CD4-positive, alpha-beta T cell treated with Interleukin-15 for 1 hour (primary cell): ENCODE measurements at places on chromosomes 7 and 10.

GRCh38 chr7:117777335-117778142 lies 95.7 kb downstream of the CTTNBP2 start:
- DNase-seq: no peak

GRCh38 chr7:142431491-142431890 lies 173.6 kb upstream of the PRSS58 start:
- no peak for DNase-seq

GRCh38 chr10:104947314-104947713 lies 306.2 kb downstream of the SORCS3 start:
- no peak for DNase-seq

DNA sequence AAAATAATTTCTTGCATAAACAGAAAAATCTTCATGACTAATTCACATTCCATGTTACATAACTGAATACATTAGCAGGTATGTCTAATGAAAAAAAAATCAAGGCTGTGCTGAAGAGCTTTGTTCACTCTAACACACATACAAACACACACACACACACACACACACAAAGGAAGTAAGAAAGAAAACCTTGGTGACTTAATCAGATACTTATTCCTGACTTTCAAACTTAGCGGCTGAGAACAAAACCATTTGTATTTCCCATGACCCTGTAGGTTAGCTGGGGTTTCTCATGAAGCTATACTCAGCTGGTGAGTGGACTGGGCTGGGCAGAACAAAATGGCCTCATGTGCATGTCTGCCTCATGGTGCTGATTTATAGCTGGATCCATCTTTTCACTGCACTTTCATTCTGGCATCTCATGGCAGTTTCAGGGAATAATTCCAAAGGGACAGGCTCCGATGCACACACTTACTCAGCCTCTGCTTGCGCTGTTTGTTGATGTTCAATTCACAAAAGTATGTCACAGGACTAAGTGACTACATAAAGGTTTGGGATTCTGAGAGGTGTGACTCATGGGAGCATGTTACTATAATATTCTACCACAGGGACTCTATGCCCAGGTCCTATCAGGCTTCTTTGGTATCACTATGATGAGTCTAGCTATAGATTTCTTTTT lies 161.2 kb downstream of the PCLO start:
- DNase-seq: no peak

- no peak for DNase-seq
Measured at GRCh38 chr10:133004478-133004877, 62.1 kb upstream of the CFAP46 start.

GRCh38 chr7:158284121-158284520 lies 303.5 kb downstream of the PTPRN2 start:
- DNase-seq: no peak

DNA sequence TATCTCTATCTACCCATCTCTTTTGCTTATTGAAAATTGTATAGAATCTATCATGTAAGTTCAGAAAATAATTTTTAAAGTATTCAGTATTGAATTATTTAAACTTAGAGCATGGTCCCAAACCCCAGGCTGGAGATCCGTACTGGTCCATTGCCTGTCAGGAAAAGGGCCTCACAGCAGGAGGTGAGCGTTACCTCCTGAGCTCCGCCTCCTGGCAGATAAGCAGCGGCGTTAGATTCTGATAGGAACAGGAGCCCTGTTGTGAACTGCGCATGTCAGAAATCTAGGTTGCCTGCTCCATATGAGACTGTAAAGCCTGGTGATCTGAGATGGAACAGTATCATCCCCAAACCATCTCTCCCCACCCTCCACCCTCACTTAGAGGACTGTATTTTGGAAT lies 266.0 kb upstream of the CNTNAP2 start:
- no peak for DNase-seq

- no peak for DNase-seq
Measured at GRCh38 chr10:124576526-124577420, 115.2 kb downstream of the LHPP start.

DNA sequence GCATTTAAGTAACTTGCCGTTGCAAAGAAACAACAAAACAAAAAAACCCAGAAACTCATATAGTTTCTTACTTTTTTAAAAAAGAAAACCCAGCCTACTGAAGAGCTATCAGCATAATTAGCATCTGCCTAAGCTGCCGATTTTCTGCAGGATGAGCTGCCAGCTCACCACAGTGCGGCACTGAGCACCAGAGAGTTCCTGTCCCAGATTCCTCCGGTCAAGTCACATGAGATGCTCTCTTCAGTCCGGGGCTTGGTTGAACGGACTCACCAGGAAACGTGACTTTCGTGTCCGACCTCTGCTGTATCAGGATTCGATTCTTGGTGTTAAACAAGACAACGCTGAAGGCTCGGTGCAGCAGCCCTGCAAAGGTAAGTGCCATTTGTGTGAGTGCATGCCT lies 3.2 kb downstream of the IDI2 start:
- no peak for DNase-seq

- no peak for DNase-seq
Measured at GRCh38 chr7:85412912-85413311, 226.1 kb upstream of the SEMA3D start.

DNA sequence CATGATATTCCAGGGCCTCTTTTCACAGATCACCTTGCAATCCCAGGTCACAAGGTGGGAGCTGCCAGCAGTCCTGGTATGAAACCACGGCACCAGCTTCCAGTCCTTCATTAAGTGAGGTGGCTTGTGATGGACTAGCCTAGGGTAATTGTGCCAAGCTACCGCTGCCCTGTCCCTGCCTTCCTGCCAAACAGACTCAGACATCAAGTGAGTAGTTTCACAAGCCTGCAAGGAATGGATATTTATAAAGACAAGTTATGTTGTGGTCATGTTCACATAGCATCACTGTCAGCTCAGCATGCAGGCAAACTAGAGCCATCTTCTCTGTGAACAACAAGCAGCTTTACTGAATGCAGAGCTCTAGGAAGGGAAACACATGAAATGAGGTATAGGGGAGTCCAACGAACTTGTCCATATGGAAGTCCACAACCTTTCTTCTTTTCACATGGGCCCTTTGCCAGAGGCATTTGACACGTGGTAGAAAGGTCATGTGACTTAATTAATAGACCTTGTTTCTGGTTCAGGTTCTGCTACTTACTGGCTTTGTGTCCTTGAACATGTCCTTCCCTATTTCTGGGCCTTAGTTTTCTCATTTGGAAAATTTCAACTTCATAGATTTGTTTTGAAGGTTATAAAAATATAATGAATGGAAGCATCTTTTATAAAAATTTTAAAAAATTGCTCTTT lies 1061.2 kb downstream of the KCNMA1 start:
- no peak for DNase-seq

DNA sequence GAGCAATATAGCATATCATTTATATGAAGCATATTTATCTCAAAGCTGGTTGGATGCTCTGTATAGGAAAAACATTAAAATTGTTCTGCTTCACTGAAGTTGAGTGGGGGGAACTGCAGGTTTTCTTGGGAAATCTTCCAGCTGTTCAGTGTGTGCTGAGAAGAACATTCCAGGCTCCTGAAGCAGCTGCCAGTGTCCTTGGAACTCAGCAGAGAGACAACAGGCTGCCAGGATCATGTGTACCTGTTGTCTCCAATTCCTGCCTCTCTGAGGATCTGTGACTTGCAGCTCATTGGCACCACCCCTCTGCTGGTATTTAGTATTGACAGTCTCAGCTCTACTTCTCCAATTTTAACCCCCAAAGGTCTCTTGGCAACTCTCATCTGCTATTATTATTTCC lies 42.3 kb upstream of the PRKG1 start:
- no peak for DNase-seq

DNA sequence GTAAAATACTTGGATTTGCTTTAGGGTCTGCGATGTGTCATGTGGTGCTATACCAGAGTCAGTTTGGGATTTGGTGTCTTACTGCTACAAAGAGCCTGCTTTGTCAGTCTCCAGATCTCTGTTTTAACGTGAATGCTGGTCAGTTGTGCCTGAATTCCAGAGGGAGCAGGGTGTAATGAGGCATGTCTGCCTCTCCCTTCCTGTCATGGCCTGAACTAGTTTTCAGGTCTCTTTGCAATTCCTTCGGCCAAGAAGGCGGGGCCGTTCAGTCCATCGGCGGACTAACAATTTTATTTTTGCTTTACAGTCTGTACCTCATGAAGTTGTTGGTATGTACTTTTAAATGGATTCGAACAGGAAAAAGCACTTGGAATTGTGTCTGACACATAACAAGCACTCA lies 465.1 kb upstream of the ADARB2 start:
- no peak for DNase-seq

- DNase-seq: no peak
Measured at GRCh38 chr10:120600871-120601649, 144.0 kb downstream of the PLPP4 start.

GRCh38 chr7:150453181-150453580 lies 2.8 kb downstream of the GIMAP8 start:
- DNase-seq: no peak

DNA sequence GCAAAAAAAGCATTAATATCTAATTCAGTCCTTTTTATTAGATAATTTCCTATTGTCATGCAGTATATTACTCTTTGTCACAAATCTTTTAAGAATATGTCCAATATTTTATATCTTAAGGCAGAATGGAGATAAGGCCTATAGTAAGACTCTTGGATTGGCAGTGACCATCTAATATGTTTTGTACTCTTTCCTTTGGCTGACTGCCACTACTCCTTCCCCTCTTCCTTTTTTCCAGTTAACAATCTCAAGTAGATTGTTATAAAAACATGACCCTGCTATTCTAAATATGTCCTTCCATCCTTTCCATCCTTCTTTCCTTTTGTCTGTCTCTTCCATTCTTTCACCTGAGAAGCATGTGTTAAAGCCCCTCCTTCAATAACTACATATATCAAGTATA lies 92.8 kb upstream of the TMEM168 start:
- no peak for DNase-seq

- DNase-seq: no peak
Measured at GRCh38 chr7:128108129-128108528, 76.9 kb upstream of the LRRC4 start.

- no peak for DNase-seq
Measured at GRCh38 chr7:95066737-95067530, 159.5 kb downstream of the PPP1R9A start.

DNA sequence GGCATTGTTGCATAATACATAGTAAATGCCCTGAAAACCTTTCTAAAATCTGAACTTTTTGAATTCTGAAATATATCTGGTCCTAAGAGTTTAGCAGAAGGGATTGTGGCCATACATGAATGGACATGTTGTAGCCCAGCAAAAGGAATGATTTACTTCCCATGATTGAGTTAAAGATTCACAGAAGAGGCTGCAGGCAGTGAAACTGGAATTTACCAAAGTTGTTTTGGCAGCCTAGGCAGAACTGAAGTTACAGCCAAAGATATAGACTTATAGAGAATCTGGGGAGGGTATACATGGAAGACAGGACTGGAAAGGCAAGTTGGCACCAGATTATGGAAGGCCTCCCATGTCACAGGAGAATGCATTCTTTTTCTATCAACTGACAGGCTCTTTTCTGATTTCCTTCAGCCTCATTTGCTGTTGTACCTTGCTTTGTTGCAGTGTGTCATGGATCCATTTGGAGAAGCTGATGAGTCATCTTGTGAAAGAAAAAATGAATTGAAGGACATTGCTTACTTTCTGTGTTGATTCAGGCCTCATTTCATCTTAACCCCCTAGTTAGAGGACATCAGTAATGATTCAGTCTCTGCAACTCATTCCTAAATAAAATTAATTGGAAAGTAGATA lies 356.2 kb upstream of the LRGUK start:
- no peak for DNase-seq

DNA sequence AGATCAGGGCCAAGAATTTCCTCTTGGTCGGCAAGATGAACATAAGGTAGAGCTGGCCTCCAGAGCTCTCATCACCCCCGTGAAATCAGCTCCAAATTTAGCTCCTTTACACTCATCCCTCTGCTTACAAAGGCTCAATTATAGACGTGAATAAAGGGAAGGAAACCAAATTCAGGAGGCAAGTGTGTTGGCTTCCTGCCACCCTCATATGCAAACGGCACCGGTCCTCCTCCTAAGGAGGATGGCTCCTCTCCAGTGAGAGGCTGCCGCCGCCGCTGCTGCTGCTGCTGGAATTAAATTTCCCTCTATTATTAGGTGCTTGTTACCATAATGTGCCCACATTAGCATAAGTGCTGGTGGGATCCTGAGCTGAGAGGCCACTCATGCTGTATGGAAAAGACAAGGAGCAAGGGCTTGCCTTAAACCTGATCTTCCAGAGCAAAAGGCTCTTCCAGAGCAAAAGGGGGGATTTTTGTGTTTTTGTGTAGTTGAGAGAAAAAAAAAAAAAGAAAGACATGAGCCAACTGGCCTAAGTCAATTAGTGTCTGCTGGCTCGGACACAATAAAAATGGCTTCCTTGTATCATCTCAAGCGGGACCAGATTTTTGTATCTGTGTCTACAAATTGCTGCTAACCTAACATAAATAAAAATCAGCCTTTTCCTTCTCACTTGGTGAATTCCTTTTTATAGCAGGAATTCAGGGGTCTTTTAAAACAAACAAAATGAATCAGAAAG lies 68.4 kb downstream of the CDHR3 start:
- no peak for DNase-seq

DNA sequence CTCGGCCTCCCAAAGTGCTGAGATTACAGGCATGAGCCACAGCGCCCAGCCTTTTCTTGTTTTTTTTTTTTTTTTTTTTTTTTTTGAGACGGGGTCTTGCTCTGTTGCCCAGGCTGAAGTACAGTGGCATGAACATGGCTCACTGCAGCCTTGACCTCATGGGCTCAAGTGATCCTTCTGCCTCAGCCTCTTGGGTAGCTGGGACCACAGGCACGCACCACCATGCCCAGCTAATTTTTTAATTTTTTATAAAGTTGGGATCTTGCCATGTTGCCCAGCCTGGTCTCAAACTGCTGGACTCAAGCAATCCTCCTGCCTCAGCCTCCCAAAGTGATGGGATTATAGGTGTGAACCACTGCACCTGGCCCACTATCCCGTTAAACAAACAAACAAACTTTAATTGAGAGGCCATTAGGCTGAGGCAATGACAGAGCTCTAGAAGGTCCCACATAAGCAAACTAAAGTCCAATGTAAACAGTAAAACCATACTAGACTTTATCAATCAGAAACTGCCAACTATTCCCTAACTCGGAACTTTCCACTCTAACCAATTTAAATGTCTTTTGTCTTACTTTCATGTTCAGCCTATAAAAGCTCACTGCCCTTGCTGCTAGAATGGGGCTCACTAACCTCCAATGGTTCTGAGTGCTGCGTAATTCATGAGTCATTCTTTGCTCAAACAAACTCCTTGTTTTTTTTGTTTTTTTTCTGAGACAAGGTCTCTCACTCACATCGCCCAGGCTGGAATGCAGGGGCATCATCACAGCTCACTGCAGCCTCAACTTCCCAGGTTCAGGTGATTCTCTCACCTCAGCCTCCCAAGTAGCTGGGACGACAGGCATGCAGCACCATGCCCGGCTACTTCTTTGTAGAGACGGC lies 1.9 kb downstream of the DHX32 start:
- no peak for DNase-seq

GRCh38 chr10:30782537-30783461 lies 153.2 kb upstream of the LYZL2 start:
- no peak for DNase-seq

- no peak for DNase-seq
Measured at GRCh38 chr10:117684672-117685211, 142.2 kb downstream of the EMX2 start.

DNA sequence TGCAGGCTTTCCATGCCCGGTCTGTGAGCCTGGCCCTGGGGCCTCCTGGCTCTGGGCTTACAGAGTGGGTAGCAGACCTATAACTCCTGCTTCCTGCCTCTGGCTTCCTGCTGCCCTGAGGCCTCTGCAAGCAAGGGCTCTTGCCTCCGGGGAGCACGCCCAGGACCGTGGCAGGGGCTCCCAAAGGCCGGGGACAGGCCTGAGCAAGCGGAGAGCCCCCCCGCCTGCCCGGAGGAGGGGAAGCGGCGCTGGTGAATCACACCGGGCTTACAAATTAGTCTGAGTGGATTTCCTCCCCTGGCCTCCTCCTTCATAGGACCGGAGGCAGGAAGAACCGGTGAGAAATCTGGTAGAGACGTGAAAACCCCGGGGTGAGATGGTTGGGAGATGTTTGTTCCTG lies 1.5 kb upstream of the MYL10 start:
- no peak for DNase-seq
